ENCODE measurements at places on chromosomes 6 and 20.

DNA sequence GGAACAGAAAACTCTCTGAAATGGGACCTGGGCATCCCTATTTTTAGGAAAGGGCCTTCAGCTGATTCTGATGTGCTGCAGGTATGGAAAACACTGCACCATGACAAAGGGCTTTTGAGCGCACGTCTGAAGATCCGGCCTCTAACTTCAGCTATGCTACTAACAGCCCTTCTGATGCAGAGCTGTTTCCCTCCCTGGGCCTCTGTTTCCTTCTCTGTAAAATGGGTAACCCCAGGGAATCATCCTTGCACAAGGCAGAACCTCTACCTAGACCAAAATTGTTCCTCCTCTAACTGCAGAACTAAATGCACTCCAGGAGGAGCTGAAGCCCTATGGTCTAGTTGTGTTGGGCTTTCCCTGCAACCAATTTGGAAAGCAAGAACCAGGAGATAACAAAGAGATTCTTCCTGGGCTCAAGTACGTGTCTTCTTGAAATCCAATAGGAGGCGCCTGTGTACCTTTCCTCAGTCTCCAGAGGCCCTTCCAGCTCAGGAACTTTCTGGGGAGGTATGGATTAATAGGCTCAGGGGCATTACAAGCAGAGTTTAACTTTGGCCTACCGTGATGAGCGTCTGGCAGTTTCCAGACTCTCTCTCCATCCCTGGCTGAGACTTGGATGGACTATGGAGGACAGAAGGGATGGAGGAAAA, 5.9 kb downstream of the GPX5 start:
- H3K36me3 ChIP-seq = no peaks in the 10 kb centered on the region
- no peak for DNase-seq
- H3K4me1 ChIP-seq = no peaks in the 10 kb centered on the region
- H3K27ac ChIP-seq = no peak overlapping the region

DNA sequence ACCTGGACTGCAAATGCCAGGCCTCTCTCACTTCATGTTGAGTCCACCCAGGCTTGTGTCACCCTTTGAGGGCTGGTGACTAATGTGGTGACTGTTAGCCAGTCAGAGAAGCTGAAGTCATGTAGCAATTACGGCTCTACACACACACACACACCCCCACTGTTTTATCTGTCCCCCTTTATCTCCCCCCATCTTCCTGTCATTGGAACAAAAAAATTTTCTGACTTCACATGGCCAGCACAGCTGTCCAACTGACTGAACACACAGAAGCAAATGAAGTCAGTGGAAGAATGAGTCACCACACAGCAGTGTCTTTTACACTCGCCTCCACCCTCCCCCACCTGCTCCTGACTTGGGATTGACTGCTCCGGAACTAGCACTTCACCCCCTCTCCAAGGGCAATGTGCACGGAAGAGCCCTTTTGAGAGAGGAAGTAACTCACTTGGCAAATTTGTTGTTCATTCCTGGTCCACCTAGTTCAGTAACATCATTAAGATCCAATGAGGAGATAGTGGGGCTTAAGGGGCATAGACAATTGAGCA, 198.0 kb downstream of the RNF144B start:
- H3K27ac ChIP-seq = no peak overlapping the region
- H3K4me1 ChIP-seq = no peaks in the 10 kb centered on the region
- H3K27me3 ChIP-seq = no peaks in the 10 kb centered on the region
- H3K36me3 ChIP-seq = no peaks in the 10 kb centered on the region
- no peak overlapping the region for H3K4me3 ChIP-seq

GRCh38 chr20:16167423-16168130, 405.7 kb downstream of the KIF16B start:
- no peak overlapping the region for H3K27ac ChIP-seq
- no peak for DNase-seq
- no peak overlapping the region for H3K4me3 ChIP-seq
- no peaks in the 10 kb centered on the region for H3K36me3 ChIP-seq
- no peaks in the 10 kb centered on the region for H3K27me3 ChIP-seq
- H3K4me1 ChIP-seq = peaks cover 8% of the 10 kb centered on the region

DNA sequence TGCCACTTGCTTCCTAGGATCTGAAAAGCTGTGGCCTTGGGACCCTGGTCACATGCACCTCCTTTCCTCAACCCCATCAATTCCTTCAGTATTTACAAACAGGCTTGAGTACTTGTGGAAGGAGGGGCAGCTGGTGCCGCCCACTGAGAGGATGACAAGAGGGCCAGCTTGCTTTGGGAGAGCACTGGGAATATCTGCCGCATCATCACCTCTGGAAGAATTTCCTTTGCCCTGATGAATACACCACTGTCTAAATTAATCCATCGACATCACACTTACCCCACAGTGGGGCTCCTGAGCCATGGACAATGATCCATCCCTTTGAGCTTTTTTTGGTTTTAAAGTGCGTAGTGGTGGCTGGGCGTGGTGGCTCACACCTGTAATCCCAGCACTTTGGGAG, 25.9 kb downstream of the TBC1D20 start:
- H3K27ac ChIP-seq = no peak overlapping the region
- H3K36me3 ChIP-seq = peaks cover 70% of the 10 kb centered on the region
- H3K4me3 ChIP-seq = no peak overlapping the region
- H3K4me1 ChIP-seq = no peaks in the 10 kb centered on the region
- DNase-seq = no peak
- no peaks in the 10 kb centered on the region for H3K27me3 ChIP-seq

GRCh38 chr6:133834472-133835170, 54.3 kb upstream of the TCF21 start:
- no peak overlapping the region for H3K27ac ChIP-seq
- no peaks in the 10 kb centered on the region for H3K27me3 ChIP-seq
- H3K36me3 ChIP-seq = no peaks in the 10 kb centered on the region

GRCh38 chr20:460180-460579, 2.2 kb downstream of the TBC1D20 start:
- H3K27ac ChIP-seq = peak overlapping the region; percentile 6
- DNase-seq = no peak
- no peaks in the 10 kb centered on the region for H3K36me3 ChIP-seq
- no peaks in the 10 kb centered on the region for H3K27me3 ChIP-seq
- peaks cover 11% of the 10 kb centered on the region for H3K4me1 ChIP-seq
- H3K4me3 ChIP-seq = no peak overlapping the region

- peak overlapping the region; percentile 70 for H3K27ac ChIP-seq
- H3K27me3 ChIP-seq = no peaks in the 10 kb centered on the region
- no peak overlapping the region for H3K4me3 ChIP-seq
- H3K4me1 ChIP-seq = peaks cover 24% of the 10 kb centered on the region
- peak; percentile 95 for DNase-seq
- H3K36me3 ChIP-seq = no peaks in the 10 kb centered on the region
Measured at GRCh38 chr6:90098001-90098531, 198.6 kb downstream of the BACH2 start.

DNA sequence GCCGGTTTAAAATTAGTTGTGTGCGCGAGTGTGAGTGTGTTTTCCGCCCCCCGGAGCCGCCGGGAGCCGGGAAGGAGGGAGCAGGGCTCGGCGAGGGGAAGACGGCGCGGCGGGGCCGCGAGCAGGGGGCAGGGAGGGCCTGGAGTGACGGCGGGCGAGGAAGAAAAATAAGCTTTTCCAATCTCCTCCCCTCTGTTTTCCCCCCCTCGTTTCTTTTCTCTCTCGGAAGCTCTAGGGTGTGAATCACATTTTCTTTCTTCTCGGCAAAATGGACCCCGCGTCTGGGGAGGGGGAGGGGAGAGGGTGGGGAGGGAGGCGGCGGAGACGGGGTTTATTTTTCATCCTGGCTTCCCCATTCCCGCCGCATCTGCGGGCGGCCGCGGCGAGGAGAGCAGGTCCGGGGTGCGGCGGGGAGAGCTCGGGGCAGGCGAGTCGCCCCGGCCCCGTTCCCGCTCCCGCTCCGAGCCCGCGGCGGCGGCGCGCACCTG, 881 bp downstream of the BICRAL start:
- H3K27me3 ChIP-seq = no peaks in the 10 kb centered on the region
- H3K4me3 ChIP-seq = peak overlapping the region; percentile 73
- H3K4me1 ChIP-seq = no peaks in the 10 kb centered on the region
- H3K36me3 ChIP-seq = no peaks in the 10 kb centered on the region

DNA sequence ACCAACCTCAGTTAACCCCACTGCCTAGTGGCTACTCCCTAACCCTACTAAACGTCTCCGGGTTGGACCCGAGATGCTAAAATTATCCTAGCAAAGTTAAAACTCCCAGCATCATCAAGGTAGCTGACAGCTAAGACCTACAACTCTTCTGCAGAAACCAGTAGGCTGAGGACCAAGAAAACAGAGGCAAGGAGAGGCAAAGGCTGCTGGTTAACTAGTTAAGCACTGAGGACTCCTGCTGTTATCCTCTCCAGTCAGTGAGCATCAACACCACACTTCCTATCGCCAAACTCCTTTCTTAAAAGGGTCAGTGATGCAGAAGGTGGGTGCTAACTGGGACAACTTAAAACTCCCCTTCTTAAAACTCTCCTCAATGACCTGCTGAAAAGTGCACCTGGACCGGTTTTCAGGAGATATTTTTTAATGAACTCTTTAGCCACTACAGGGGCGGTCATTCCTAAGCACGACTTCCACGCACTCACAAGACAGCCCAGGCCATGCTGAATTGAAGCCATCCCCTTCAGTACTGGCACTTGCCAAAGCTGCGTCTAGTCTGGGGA, 1.7 kb downstream of the TRERF1 start:
- no peaks in the 10 kb centered on the region for H3K27me3 ChIP-seq
- peak overlapping the region; percentile 68 for H3K4me3 ChIP-seq
- H3K4me1 ChIP-seq = peaks cover 24% of the 10 kb centered on the region

- H3K27ac ChIP-seq = no peak overlapping the region
- no peak overlapping the region for H3K4me3 ChIP-seq
- no peaks in the 10 kb centered on the region for H3K27me3 ChIP-seq
- H3K36me3 ChIP-seq = no peaks in the 10 kb centered on the region
- no peak for DNase-seq
Measured at GRCh38 chr6:166836785-166837718, 119.3 kb downstream of the RNASET2 start.

DNA sequence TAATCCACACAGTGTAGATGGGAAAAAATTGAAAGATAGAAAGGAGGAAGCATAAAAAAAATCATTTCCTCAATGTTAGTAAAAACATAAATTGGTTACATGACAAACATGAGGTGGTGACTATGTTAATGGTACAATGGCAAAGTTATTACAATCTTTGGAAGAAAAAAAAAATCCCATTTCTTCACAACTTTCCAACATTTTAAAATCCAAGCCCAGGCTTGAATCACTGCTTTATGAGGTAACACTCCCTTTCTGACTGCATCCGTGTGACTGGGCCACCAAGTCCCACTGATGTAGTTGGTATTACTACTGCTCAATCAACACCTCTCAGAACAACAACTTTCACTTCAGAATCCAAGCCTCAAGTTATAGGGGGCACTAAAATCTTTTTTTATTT, 160.4 kb downstream of the BTBD9 start:
- no peak overlapping the region for H3K4me3 ChIP-seq
- H3K27ac ChIP-seq = no peak overlapping the region
- no peaks in the 10 kb centered on the region for H3K36me3 ChIP-seq
- no peaks in the 10 kb centered on the region for H3K4me1 ChIP-seq
- DNase-seq = no peak

GRCh38 chr20:8837396-8837795, 231.5 kb upstream of the PLCB4 start:
- H3K4me3 ChIP-seq = no peak overlapping the region
- no peak for DNase-seq
- H3K27ac ChIP-seq = no peak overlapping the region
- no peaks in the 10 kb centered on the region for H3K36me3 ChIP-seq
- H3K27me3 ChIP-seq = no peaks in the 10 kb centered on the region

DNA sequence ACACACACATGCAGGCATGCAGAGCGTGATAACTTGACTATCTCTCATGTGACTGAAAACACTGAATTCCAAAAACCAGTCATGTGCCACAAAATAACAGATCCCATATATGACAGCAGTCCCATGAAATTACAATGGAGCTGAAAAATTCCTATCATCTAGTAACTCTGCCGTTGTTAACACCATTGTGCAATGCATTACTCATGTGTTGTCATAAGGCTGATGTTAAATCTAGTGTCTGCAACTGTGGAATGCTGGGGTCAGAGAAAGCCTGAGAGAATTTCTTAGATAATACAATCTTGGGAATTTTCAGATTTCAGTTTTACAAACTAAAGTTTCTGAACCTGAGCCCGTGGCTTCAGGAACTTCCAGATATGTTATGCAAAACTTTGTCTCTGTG, 70.2 kb downstream of the LYRM4 start:
- H3K27me3 ChIP-seq = no peaks in the 10 kb centered on the region
- H3K4me1 ChIP-seq = peaks cover 4% of the 10 kb centered on the region
- no peaks in the 10 kb centered on the region for H3K36me3 ChIP-seq
- no peak overlapping the region for H3K27ac ChIP-seq
- no peak for DNase-seq

DNA sequence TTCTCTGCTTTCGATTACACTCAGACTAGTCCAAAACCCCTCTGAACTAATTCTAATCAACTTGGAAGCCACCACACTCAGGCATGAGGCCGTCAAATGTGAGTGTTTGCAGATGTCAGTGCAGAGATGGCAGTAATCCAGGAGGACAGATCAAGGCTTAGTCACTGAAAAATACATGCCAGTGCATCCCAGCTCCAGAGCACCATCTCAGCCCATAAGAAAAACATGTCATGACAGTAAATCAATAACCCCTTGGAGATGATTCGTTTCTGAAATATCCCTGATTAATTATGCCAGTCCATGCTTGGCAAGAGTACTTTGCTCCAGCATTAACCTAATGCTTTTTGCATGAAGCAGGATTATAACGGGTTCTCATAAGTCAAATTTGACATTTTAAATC, 179.5 kb downstream of the ADAT2 start:
- no peaks in the 10 kb centered on the region for H3K4me1 ChIP-seq
- no peak overlapping the region for H3K27ac ChIP-seq
- no peaks in the 10 kb centered on the region for H3K27me3 ChIP-seq

DNA sequence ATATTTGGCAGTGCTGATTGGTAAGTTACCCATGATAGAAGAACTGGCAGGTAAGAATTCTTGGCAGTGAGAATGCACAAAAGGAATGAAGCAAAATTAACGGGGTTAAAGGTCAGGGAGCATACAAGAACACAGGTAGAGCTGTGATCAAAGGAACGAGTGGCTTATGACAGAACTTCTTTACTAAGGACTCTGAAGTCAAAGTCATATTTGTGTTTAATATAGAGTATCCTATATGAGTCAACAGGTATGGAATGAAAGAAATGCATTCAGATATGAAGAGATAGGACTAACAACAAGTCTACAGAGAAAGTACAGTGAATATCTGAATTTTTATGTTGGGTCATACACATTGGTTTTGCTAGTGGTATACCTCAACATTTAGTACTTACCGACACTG, 209.0 kb upstream of the CITED2 start:
- no peaks in the 10 kb centered on the region for H3K27me3 ChIP-seq
- no peak overlapping the region for H3K27ac ChIP-seq
- H3K4me1 ChIP-seq = peaks cover 13% of the 10 kb centered on the region
- no peak overlapping the region for H3K4me3 ChIP-seq
- no peak for DNase-seq

- DNase-seq = no peak
- H3K36me3 ChIP-seq = no peaks in the 10 kb centered on the region
- H3K4me3 ChIP-seq = no peak overlapping the region
Measured at GRCh38 chr20:48667889-48668413, 159.8 kb downstream of the PREX1 start.

GRCh38 chr20:4633379-4633778, 88.3 kb upstream of the PRND start:
- DNase-seq = no peak
- no peaks in the 10 kb centered on the region for H3K4me1 ChIP-seq
- H3K36me3 ChIP-seq = no peaks in the 10 kb centered on the region
- H3K27ac ChIP-seq = no peak overlapping the region

GRCh38 chr20:62477669-62478455, 2.1 kb upstream of the GATA5 start:
- H3K27ac ChIP-seq = no peak overlapping the region
- H3K4me3 ChIP-seq = no peak overlapping the region
- no peak for DNase-seq
- H3K36me3 ChIP-seq = no peaks in the 10 kb centered on the region
- H3K4me1 ChIP-seq = no peaks in the 10 kb centered on the region

Data from tibial artery (tissue), 4 donors.